ENCODE measurements at places on chromosomes 2 and 18.

- no peak for DNase-seq
Observed at GRCh38 chr2:205902041-205902899, 183.7 kb downstream of the INO80D start.

DNA sequence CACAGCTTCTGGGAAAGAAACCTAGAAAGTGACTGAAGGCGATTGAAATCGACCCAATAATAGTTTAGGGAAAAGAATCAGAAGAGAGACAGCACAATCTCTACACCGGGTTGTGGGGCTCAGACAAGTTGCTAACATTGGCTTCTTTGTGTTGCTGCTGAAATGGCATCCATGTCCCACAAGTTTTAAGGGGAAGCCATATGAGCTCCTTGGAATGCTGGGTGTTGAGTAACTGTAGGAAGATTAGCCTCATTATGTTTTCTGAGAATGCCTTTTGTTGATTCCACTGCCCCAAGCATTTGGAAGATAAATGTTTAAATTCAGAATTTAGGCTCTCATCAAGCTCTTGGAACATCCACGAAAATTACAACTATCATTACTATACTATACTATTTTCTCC, 73.4 kb upstream of the NEUROD1 start:
- no peak for DNase-seq

- DNase-seq: no peak
Observed at GRCh38 chr2:32718752-32719151, 90.9 kb downstream of the TTC27 start.

DNA sequence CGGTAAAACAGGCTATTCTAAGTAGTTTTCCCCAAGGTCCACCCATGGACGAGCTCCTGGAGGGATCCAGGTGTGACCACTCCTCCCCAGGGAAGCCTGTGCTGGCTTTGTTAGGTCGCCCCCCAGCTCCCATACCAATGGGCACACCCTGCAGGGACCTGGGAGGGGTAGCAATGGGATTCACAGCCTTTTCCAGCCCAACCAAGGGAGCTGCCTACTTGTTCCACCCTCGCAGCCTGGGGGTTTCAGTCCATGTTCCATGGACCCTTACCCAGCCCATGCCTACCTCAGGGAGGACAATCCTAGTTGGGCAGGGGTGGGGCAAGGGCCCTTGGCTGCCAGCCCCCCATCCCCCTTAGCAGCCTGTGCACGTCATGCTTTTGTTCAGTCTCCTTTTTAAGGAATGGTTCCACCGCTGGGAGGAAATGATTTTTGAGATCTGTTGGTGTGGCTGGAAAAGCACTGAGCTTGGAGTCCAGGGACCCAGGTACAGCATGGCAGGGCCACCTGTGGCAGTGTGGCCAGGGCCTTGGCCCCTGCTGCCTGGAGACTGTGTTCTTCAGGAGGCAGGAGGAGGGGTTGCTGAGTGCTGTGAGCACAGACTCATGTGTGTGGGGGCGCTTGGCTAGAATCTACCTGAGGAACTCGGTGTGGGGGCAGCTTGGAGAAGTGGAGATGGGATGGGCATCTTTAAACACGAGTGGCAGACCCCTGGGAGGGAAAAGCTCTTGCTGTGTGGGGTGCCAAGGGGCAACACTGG, 166.8 kb downstream of the TWIST2 start:
- DNase-seq: no peak

DNA sequence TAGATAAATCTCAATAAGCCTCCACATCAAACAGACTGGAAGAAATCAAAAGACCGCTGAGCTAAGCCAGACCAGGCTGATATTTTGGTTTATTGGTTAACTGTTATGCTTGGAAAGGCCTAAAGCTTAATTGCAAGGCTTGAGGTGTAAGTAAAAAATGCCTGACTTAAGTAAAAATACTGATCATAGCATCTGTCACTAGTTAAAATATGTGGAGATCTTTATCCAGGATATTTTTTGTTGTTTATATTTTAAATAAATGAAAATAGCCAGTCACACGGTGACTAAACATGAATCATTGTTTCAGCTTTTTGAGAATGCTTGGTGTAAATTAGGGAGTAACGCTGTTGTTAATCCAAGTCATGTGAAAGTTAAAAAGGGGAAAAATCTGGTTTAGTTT, 127.9 kb downstream of the THADA start:
- DNase-seq: peak; percentile 47

DNA sequence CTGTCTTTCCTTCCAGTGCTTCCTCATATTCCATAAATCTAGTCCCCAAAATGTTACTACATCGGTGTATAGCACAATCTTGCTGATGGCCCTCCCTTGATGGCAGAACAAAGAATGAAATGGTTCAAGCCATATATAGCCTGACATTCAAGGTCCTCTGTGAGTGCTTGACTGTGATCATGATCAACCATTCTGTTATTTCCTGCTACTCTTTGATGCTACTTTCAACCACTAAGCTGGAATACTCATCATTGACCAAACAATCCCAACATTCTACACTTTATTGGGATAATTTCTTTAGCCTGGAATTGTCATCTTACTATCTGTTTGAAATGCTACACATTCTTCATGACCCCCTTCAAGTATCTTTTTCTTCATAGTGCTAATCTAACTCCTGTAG, 633.9 kb downstream of the PLCL1 start:
- DNase-seq: no peak

GRCh38 chr2:232957657-232958090, 55.4 kb downstream of the NGEF start:
- no peak for DNase-seq

GRCh38 chr2:210795506-210795905, 239.1 kb downstream of the CPS1 start:
- no peak for DNase-seq

DNA sequence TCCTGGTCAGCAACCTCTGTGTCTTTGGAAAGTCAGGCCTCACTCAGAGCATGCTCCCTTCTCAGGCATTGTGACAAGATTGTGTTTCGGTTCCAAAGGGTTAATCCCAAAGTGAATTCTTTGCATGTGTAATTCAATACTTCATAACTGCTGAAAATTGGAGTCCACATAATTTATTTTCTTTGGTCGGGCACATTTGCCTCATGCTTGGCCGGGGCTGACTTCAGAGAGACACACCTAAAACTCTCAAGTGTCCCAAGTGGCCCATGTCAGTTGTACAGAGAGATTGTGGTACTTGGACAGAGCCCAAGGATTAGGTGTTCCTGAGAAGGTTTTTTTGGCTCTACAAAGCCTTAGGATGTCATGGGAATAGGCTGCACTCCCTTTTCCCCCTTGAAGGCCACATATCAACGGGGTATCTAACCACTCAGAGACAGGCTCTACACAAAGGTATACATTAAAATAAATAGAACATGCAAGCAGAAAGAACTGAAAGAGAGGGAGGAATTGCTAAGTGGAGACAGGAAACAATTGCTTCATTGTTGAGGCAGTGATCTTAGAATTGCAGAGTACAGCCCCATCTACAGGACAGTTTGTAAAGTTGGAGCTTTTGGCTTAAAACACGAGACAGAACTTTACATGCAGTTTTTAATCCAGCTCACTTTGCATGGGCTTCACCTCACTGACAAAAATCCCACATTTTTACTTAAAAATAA, 1232.3 kb upstream of the ZEB2 start:
- DNase-seq: peak; percentile 52

DNA sequence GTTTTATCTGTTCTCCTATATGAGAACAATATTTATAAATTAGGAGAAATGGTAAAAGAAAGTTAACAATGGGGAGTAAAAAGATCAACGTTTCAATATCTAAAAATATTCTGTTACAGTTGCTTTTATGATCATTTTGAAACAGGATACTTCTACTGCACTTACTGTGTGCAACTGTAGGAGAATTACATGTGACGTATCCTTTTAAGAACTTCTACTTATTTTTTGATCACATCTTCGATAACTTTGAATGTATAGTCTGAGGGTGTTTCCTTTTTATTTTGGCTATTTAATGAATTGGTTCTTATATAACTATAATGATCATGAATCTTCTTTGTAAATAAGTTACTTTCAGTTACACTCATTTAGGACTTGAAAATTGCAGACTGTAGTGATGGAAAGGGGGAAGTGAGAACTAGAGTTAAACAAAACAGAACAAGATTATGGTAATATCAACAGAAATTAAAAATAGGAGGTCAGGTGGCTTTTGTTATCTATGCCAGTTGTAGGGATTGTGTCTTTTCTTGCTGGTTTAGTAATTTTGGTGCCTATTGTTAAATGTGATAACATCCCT, 109.9 kb downstream of the MSTN start:
- DNase-seq: no peak

DNA sequence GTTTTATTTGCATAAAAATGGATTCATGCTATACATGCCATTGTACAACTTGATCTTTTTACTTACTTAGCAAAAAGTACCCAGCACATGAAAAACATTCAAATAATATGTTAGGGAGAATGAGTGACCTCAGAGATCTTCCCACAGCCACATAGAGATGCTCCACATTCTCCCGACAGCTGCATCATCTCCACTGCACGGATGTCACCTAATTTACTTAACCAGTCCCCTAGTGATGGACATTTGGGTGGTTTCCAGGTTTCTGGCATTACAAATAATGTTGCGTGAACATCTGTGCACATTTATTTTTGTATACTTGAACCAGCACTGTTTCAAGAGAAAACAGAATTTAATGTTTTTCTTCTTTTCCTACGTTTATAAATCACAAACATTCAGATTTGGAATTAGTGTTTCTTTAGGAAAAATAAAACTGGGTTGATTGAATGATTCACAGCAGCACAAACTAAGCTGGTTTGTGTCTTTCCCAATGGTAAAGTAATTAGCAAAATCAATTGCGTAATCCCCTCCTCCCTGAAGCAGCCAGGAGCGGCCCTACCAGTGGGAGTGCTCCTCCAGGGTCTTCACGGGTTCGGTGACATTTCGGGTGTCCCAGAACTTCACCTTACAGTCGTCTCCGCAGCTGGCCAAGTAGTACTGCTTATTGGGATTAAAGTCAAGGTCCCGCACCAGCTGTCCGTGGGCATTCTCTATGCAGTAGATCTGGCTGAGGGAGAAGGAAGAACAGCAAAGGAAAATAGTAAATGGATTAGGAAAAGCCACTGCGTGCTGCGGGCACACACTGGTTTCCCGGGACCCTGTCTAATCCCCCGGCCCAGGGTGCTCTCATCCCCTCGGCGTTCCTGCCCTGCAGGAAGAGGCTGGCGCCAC, 183.9 kb downstream of the EIPR1 start:
- no peak for DNase-seq

DNA sequence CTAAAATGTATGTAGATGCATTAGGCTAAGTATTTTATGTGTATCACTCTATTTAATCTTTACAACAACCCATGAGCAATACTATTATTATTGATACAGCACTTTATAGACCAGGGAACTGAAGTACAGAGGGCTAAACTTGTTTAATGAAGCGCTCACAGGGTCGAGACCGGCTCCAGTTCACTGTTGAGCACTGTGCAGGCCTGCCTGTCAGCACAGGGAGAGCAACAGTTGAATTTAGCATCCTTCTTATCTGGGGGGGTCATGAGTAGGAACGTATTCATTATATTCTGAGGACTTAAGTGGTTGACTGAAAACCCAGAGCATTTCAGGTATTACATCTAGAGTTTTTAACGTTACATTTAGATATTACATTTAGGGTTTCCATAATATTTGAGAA, 120.1 kb downstream of the PLCL1 start:
- DNase-seq: no peak

DNA sequence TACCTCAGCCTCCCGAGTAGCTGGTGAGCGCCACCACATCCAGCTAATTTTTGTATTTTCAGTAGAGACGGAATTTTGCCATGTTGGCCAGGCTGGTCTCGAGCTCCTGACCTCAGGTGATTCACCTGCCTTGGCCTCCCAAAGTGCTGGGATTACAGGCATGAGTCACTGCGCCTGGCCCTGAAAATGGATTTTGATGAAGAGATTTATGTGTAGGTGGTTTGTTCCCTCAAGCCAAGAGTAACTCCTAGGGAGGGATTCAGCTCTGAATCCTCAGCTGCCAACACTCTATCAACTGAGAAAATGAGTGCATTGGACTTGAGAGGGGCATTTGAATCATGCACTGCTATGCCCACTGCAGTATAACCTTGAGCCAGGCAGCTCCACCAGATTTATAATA, 17.5 kb upstream of the LIPG start:
- DNase-seq: no peak

- no peak for DNase-seq
Observed at GRCh38 chr18:52715991-52716390, 376.0 kb downstream of the DCC start.

DNA sequence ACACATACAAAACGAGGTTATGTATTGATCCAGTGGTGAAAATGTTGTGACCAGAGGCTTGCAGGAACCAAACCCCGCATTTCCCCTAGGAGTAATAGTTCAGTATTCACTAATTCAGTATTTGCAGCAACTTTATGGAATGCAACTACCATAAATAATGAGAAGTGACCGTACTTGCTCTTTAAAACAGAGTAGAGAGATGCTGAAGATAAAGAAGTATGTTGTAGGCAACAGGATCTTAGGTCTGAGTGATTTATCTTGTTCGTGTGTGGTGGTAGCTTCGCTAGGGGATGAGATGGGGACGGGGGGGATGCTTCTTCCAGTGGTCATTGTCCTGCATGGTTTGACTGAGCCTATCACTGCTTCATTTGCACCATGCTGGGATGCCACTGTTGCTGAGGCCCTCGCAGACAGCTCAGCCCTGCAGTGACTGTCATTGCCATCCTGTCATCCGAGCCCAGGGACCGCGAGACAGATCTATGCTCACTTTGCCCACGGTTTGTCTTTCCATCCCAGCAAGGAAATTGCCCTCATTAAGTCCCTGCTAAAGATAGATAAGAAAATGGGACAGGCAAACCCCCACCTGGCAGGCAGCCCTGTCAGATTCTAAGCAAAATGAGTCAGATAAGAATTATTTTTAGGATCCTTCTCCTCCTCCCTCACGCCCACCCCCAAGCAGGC, 181.3 kb downstream of the CTIF start:
- no peak for DNase-seq

- DNase-seq: no peak
Observed at GRCh38 chr18:567122-567521, 13.1 kb upstream of the CETN1 start.

DNA sequence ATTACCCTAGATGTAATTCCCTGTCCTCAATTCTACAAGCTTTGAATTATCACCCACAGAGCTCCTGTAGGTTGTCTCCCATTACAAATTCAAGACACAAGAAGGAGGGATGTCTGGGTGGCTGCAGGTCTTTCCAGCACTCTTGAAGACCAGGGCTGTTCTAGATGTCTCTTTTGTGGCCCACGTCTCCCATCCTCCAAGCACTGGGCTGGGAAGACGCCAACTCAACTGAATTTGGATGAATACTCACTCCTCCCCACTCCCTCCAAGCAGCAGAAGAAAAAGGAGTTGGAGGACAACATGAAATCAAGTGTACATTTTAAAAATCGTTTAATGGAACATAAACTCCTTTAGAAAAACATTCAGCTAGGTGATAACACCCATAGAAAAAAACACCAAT, 31.2 kb downstream of the SMAD7 start:
- no peak for DNase-seq

GRCh38 chr2:98868548-98869271, 67.3 kb downstream of the CRACDL start:
- no peak for DNase-seq

- DNase-seq: no peak
Observed at GRCh38 chr18:23138471-23138870, 3.2 kb downstream of the CABLES1 start.

Data from Caki2 (cell line).